NK-92 treated with Interleukin-12 subunit alpha and Interleukin-12 subunit beta, amount 100 ng/mL, for 24 hours (cell line): ENCODE measurements at places on chromosomes 2 and 18.

DNA sequence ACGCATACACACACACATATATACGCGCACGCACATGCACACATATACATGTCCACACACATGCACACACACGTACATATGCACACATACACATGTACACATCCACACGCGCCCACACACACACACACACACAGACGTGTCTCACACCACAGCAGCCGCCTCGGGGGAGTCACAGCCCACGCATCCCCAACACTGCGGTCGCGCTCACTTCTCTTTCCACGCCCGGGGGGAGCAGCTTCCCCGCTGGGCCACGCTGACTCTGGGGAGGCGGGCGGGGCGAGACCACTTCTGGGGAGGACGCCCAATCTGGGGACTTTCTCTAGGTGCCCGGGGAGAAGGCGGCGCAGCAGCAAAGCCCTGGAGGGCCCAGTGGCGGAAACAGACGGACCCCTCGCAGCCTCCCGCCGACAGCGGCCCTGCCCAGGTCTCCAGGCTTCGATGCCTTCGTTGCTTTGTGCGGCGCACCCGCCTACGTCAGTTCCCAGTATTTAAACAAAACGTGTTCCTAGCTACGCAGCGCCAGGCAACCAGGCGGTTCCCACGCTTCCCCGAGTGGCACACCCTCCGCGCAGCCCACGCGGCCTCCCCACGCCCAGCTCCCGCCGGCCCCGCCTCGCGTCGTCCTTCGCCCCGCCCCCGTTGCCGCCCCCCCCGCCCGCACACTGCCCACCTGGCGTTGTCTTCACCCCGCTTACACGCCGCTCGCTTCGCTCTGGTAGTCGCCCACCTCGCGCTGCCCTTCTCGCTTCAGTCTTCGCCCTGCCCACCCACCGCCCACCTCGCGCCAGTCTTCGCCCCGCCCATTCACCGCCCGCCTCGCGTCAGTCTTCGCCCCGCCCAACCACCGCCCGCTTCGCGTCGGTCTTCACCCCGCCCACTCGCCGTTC, 810 bp upstream of the RBFA start:
- DNase-seq = peak; percentile 31

DNA sequence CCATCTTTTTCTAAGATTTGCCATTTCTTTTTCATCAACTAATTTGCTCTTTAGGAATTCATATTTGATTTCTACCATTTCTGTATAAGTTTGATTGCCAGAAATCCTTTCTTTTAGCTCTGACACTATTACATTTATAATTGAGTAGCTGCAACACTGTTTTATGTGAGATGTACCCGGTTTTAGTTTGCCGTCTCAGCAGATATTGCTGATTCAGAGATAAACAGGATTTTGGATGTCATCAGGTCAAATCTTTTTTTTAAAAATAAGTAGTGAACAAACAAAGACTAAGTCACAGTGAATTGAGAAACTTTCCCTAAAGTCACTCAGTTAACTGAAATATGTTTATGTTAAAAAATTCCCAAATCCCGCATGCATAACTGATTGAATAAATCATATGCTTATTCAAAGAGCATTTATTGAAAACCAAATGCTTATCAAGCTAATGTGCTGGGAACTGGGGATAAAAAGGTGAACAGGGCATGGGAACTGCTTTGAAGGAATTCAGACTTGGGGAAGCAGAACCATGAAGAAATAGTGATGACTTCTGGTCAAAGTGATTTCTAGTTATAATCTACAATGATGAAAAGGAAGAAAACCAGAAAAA, 19.5 kb upstream of the CCDC102B start:
- DNase-seq = no peak

DNA sequence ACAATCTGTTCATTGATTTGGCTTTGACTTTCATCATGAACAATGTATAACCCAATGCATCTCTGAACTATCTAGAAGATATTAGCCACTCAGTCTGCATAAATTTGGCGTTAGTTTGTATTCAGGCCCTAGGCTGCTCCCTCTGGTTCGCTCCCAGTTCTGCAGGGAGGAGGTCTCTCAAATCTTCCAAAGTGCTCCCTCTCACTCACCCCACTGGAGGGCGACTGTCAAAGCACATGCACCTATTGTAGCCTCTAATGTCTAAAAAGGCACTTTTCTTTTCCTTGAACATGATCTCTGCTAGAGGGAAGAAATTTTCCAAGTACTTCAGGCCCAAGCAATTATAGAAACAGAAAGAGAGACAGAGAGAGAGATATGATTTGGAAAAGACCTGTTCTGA, 291.5 kb downstream of the TDRD15 start:
- no peak for DNase-seq

GRCh38 chr2:218260742-218261422, at the start of gene GPBAR1:
Gene GPBAR1, plus strand, starts transcription at chr2:218261015. Its CDS starts 1,710 bp downstream, at chr2:218262725.
- DNase-seq = no peak

- no peak for DNase-seq
Measured at GRCh38 chr2:156322686-156323231, 9.8 kb downstream of the NR4A2 start.

DNA sequence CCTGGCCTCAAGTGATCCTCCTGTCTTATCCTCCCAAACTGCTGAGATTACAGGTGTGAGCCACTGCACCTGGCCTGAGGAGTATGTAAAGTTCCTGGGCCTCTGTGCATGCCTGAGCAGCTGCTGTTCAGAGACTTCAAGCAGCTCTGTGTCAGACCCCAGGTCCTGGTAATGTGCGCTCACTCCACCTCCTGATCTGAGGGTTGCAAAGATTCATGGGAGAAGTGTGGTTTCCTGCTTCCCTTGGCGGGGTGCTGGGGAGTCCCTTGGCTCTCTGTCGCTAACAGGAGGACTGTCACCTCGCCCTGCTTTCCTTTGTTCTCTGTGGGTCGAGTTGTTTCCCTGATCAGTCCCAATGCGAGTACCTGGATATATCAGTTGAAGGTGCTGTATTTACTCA, 8.6 kb upstream of the IL36A start:
- DNase-seq = no peak

GRCh38 chr2:179106676-179107428, 56.9 kb upstream of the CCDC141 start:
- DNase-seq = no peak

- no peak for DNase-seq
Measured at GRCh38 chr18:62437235-62438017, 85.4 kb upstream of the ZCCHC2 start.

- no peak for DNase-seq
Measured at GRCh38 chr2:71566372-71566771, 113.0 kb downstream of the DYSF start.

DNA sequence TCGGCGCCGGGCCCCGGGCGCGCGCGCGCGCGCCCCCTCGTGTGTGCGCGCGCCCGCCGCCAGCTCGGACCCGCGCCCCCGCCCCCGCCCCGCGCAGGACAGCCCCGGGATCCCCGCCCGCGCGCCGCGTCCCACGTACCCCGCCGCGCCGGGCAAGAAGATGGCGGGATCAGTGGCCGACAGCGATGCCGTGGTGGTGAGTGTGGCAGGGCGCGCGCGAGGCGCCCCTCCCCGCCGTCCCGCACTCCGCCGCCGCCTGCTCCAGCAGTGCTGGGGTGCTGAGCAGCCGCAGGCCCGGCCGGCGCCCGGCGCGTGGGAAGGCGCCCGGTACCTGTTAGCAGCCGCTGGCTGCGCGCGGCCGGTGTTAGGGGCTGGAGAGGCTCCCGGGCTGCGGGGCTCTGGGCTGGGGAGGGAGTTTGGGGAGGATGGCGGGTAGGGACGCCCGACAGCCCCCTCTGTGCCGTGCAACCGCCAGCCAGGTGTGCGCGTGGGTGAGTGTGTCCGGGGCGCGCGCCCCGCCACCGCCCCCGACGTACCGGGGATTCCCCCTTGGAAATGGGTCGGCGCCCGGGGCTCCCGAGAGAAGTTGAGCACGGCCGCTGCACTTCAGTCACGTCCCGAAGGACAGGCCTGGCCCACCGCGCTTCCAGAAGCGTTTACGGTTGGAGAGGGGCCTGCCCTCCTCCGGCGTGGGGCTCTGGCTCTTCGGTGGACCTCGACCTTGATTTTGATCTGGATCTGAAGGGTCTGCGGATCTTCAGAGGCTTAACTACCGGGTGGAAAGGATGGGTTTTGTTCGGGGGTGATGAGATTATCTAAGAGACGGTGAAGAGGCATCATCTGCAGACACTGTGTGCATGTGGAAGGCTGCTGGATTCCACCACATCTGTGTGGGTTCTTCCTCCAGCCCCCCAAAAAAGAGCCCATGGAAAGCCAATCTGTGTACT, 697 bp downstream of the LGALSL start:
- no peak for DNase-seq

DNA sequence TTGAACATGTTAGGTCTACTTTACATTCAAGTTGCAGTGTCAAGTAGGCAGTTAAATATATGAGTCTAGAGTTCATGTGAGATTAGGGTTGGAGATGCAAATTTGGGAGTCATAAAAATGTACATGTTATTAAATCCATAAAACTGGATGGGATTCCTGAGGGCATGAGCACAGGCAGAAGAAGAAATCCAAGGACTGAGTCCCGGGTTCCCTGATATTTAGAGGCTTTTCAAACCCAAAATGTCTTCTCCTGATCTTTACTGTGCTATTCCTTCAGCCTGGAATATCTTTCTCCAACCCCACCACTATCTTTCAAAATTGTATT, 23.3 kb upstream of the EXOC6B start:
- DNase-seq = no peak

DNA sequence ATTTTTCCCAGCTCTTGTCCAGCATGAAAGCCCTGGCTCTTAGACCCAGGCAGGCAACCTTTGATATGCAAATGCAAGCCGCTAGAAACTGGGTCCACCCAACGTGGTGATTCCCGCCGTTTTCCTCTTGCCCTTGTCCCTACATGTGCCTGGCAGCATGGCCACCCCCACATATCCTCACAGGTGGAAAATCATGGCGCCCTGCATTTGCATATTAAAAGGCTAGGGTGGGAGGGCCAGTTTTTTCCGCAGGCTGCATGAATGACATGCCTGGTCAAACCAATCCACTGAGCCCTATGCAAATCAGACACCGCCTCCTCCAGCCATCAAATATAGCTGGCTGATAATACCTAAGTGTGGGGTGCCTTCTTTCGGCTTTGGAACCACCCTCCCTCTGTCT, 1091.8 kb upstream of the NXPH2 start:
- no peak for DNase-seq
